ENCODE measurements at places on chromosomes 7 and 10.

DNA sequence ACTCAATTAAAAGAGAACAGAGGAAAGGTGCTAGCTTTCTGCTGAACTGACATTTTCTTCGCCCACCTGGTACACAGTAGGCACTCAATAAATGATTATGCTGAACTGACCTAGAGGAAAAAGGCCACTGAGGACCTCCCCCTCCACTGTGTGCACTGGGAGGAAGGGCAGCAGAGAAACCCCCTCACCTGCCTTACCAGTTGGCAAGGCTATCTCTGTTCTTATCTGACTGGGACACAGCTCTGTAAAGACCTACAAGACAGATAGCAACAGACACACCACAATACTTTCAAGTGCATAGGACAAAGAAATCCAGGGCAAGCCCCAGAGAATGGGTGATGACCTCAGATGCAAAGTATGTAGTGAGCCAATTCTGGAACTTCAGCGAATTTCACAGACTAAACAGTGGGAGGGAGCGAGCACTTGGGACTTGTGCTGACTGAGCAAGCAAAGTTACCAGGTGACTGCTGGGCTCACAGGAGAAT, 30.4 kb downstream of the PDLIM1 start:
- peak; percentile 52 for DNase-seq

DNA sequence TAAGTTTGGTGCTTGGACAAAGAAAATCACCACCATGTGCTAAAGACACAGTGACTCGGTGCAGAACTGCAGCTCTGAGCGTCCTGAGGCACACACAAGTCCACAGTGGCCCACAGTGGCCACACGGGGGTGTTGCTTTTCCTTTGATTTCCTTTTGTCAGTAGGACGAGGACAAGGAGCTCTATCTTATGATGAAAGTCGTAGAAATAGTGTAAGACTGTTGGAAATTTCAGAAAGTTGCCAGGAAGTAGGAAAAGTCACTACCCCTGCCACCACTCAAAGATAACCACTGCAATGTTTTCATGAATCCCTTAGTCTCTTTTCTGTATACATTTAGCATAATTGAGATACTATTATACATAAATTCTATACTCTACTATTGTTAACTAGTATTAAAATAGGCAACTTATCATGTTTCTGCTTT, 146.0 kb downstream of the TNS3 start:
- DNase-seq = peak; percentile 41

DNA sequence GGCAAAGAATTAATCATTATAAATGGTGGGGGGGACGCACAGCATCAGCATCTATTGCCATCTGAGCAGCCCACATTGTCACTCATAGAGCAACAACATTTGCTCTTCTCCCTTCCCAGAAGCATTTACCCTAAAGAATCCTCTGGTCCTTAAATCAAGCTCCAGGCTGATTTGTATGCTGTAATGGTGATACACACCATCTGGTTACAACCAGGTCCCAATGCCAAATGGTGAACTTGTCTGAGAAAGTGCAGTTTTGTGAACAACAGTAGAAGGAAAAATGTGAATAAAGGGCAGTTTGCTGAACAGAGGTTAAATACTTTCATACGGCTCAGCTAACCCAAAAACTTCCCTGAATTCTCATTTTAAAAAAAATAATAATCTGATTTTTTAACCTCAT, 38.8 kb upstream of the TCF7L2 start:
- DNase-seq = no peak

DNA sequence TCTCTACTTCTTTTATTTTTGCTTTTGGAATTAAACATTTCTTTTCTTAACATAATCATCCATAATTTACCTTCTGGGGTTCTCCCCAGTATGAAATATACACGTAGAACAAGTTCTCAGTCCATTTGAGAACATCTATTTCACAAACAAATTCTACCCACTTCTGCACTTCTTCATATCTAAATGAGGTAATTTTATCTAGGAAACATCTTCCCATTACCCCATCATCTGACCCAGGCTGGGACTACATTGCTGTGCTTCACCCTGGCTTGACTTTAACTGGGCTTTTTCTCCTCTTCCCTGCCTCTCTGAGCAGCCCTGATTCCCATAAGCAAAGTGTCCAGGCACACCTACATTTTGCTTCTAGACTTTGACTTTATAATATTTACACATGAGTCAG, 43.3 kb upstream of the AMPH start:
- no peak for DNase-seq

DNA sequence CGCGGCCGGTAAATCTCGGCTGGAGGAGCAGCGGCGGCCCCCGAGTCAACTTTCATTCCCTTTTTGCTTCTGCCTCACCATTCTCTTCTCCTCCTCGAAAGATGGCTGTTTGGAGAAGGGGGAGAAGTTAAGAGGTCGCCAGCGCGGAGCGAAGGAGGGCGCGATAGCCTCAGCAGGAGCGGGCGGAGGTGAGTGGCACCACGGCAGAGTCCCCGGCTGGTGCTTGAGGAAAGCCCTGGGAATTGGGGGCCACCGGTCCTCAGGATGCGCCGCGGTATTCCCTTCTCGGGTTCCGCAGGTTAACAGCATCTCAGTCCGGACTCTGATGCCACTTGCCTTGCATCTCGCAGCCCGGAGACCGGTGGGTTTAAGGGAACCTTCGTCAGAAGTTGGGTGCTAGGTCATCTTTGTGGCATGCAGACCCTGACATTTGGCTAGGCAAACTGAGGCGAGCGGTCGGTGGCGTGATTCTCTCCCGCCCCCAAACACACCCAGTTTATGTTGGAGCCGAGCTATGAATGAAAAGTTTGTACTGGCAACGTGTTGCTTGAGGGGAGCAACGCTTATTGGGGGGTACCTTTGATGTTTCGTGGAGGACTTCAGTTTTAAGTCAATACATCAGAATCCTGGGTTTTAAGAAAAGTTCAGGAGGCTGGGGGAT, 59.5 kb upstream of the PRPS1L1 start:
- DNase-seq = peak; percentile 32

- DNase-seq = no peak
Observed at GRCh38 chr7:82164813-82165212, 278.8 kb downstream of the CACNA2D1 start.

DNA sequence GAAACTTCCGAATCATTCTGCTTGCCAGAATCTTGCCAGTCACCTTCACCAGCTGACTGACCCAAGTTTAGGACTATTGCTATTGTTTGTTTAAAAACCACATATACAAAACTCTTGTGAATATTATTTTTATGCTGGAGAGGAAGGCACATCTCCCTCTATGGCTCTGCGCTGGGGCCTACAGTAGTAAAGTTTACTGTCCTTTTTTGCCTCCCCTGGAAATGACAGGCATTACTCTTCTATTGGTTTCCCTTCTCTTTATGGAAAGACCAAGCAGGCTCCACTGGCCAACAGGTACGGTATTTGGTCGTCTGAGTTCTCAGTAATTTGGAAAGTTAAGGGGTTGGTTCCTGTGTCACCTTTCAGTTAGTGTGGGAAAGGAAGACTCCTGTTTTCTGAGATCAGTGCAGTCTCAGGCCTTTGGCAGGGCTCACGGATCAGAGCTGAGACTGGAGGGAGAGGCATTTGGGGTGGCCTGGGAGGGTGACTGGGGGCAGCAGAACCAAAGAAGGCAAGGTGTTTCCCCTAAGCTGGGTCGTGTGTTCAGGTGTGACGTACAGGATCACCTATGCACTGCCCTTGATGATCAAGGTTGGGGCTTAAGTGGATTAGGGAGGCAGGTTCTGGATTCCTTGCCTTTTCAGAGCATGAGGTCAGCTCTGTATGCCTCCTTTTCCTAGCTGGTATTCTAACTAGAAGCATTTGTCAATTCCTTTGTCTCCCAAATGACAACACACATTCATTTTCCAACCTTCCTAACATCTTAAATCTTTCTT, 16.0 kb upstream of the KIF5B start:
- DNase-seq = no peak

DNA sequence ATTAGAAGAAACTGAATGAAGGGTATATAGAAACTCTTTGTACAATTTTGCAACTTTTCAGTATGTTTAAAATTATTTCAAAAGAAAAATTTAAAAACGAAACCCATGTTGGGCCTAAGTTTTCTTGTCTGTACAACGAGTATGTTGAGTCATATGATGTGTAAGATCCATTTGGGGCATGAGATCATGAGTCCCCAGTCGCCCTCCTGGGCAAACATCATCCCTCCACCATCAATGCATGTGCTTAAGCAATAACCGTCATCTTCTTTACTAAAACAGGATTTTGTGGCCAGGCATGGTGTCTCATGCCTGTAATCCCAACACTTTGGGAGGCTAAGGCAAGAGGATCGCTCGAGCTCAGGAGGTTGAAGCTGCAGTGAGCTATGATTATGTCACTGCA, 54.2 kb upstream of the CDCA7L start:
- no peak for DNase-seq

- no peak for DNase-seq
Observed at GRCh38 chr7:24197852-24198251, 86.1 kb upstream of the NPY start.

- no peak for DNase-seq
Observed at GRCh38 chr7:13742811-13743210, 246.7 kb downstream of the ETV1 start.

- peak; percentile 74 for DNase-seq
Observed at GRCh38 chr7:98879198-98879978, 1.1 kb downstream of the TRRAP start.

DNA sequence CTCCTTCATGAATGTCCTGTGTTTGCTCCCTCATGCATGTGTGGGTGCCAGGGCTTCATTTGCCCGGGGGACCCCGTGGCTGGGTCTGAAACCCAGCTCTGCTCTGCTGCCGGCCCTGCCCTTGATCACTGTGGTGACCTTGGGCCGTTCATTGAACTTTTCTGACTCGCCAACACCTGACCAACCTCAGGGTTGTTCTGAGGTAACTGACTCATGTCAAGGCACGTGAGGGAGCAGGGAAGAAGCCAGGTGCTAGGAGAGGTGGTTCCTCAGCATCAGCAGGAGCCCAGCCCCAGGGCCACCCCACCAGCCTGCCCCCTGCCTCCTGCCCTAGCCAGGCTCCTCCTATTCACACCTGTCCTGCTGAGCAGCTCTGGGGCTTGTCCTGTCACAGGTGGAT, 47.9 kb downstream of the TBATA start:
- DNase-seq = no peak

GRCh38 chr10:85600744-85601081, 765.9 kb downstream of the GRID1 start:
- no peak for DNase-seq

GRCh38 chr10:73937333-73938043, 26.6 kb downstream of the PLAU start:
- no peak for DNase-seq

DNA sequence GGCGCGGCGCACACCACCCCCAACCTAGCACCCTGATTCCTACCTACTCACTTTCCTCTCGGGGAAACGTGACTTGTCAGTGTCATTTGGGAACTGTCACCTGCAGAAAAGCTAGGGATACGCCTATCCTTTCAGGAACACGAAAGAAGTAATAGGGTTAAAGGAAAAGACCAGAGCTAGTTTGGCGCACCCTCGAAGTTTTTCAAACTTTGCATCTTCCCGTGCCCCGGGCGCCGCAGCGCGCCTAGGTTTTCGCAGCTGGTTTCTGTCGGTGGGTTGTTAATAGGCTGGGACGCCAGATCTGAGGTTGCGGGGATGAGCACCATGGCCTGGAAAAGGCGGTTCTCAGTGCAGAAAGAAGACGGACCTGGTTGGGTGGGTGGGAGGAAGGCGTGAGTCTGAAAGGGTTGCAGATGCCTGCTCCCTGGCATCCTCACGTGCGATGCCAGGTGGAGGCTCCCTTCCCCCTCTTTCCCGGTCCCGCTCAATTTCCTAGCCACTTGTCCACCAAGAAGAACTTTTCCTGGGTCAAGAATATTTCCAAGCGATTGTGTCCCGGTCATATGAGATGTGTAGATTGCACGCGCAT, 568 bp upstream of the MEOX2 start:
- DNase-seq = no peak

GRCh38 chr10:31099664-31100063, 68.0 kb upstream of the ZNF438 start:
- no peak for DNase-seq

- DNase-seq = no peak
Observed at GRCh38 chr10:47413531-47414226, 29.6 kb upstream of the ZNF488 start.

DNA sequence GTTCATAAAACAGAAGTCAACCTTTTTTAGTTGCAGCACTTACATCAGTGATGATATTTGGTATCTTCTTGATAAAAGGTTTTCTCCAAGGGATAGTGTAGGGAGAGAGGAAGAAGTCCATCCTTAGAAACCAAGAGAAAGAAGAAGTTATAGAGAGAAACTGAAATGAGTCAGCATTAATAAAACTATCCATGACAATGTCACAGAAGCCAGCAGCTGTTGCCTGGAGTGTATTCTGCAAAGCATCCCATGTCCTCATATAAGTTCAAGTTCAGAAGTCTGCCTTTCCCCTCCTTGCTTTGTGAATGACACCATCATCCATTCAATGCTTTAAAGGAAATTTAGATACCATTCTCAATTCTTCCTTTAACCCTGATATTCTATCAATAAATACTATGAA, 14.4 kb upstream of the COL1A2 start:
- DNase-seq = no peak

DNA sequence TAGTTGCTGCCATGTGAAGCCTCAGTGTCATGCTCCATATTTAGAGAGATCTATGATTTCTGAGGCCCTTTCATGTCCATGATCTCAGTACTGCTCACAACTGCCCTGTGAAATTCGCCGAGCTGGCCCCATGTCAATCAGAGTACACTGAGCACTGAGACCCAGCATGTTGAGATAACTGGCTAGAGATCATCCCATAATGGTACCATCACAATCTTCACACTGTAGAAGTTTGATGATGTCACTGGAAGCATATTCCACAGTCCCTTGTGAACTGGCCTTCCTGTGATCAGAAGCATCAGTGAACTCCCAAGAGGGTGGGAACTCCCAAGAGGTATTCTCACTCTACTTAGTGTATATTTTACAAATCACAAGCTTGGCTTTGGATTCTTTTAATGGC, 116.0 kb downstream of the EGFR start:
- DNase-seq = no peak

DNA sequence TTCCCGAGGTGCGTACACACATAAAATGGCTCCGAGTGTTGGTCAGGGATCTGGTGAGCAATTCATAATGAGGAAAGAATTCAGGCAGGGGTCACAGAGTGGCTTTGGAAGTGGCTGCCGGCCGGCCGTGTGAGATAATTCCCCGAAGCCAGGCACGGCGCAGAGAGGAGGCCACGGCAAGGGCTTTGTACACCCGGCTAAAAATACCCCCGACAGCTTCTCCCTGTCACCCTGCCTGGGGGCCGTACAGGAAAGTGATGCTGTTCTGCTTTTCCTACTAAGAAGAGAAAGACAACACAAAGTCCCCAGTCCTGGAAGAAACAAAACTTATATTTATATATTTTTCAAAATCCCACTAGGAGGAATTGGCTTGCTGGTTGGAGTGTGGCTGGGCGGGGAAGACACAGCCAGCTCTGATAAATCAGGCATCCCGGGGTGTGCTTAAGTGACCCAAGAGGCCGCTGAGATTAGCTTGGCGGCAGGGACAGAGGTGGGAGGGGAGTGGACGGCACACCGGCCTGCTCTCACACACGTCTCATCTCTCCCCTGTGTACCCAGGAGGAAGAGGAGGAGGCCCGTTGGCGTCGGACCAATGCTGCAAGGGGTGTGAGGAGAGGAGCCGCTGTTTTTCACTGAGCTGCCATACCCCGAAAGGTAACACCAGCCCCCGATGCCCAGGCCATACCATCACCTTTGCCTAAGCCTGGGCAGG, 70.5 kb downstream of the ZMIZ1 start:
- no peak for DNase-seq
